ENCODE measurements at places on chromosomes 2 and 18. TPM values are rescaled to one million over a fixed set of nuclear protein-coding genes. Genes with fewer than 3 reads are reported as not detected.

ERLEC1 gene
- 25.4 TPM for total RNA-seq

DNA sequence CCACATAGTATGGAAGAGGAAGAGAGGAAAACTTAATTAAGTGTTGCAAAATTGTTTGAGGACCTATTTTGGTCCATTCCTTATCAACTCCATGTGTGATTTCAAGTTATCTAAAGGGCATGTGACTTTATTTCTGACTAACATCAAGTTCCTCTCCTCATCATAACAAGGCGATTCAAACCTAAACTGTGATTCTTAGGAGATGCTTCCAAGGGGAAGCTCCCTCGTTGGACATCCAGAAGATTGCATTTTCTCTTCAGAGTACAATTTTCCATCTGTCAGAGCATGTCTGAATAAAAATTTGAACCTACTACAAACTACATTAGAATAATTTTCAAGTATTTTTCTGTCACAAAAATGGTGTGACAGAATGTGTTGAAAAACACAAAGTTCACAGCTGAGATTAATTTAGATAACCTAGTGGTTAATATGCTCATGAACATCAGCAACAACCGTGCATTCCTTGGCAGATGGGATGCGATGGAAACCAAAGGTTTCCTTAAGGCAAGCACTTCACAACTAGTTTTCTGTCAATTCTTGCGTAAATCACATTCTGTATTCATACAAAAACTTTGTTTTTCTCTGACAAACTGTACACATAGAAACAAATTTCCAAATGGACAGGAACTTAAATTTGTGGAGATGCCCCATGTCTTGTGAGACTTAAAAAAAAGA, 4.2 kb downstream of the SFT2D3 start:
- DNase-seq = no peak
- peaks cover 33% of the 10 kb centered on the region for H3K36me3 ChIP-seq
- H3K27me3 ChIP-seq = no peaks in the 10 kb centered on the region
- H3K27ac ChIP-seq = no peak overlapping the region

DNA sequence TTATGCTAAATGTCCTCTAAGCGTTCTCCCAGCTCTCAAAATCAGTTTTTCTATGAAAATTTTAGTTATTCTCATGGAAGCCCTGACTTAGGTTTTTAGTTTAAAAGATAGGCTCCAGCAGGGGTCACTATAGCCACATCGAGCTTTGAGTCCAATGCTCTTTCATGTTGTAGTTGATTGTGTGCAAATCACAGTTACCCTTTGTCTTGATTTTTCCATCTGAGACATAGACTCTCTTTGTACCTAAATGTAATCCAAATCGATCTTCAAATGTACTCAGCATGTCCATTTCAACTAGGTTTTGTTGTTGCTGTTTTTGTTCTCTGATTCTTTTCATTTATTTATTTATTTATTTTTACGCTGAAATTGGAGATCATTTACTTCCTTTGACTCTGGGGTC, 26.4 kb upstream of the MSTN start:
- DNase-seq = peak; percentile 44
- no peaks in the 10 kb centered on the region for H3K4me1 ChIP-seq
- no peak overlapping the region for H3K27ac ChIP-seq
- H3K4me3 ChIP-seq = no peak overlapping the region
- no peaks in the 10 kb centered on the region for H3K27me3 ChIP-seq

C2orf72 gene
- 0.18 TPM for total RNA-seq

CYP27C1 gene
- not detected for total RNA-seq

- H3K4me1 ChIP-seq = no peaks in the 10 kb centered on the region
- no peak overlapping the region for H3K27ac ChIP-seq
- DNase-seq = no peak
Observed at GRCh38 chr18:68822926-68823325, 25.0 kb downstream of the CCDC102B start.

DNA sequence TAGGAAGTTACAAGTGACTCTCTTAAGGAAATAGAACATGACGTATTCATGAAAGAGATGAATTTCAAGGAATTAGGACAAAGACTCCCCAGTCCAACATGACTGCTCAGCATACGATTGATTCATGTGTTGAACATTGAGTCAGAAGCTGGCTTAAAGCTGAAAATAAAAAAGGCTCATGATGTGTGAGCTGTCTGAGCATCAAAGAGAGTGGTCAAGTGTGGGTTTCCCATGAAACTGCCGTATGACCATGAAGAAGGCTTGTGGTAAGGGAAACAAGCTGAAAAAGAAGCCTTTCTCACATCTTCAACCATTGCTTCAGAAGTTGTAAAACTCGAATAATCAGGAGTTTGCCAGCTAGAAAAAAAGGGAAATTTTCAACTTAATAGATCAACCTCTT, 201.9 kb upstream of the APCDD1 start:
- no peaks in the 10 kb centered on the region for H3K4me1 ChIP-seq
- H3K27me3 ChIP-seq = no peaks in the 10 kb centered on the region
- H3K4me3 ChIP-seq = no peak overlapping the region

DNA sequence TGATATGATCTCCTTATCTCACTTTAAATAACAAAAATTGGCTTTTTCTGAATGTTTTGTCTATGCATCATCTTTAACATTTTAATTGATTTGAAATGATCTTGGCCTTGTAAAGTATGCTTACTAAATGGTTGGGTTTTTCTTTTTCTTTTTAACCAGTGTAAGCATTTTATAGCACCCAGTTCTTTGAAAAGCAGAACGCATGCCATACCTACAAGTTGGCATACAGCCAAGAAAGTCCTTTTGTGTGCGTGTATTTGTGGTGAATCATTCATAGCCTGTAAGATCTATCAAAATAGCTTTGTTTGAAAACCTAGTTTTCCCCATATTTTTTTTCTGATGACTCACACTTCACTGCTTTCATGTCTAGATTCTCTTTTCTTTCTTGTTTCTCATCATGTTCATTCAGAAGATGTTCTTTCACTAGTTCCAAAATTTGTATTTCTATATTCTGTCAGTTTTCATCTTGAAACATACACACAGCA, 4.1 kb upstream of the VRK2 start:
- H3K36me3 ChIP-seq = no peaks in the 10 kb centered on the region
- no peak overlapping the region for H3K27ac ChIP-seq
- peaks cover 16% of the 10 kb centered on the region for H3K4me1 ChIP-seq
- H3K27me3 ChIP-seq = no peaks in the 10 kb centered on the region
- H3K4me3 ChIP-seq = no peak overlapping the region
- DNase-seq = no peak

DNA sequence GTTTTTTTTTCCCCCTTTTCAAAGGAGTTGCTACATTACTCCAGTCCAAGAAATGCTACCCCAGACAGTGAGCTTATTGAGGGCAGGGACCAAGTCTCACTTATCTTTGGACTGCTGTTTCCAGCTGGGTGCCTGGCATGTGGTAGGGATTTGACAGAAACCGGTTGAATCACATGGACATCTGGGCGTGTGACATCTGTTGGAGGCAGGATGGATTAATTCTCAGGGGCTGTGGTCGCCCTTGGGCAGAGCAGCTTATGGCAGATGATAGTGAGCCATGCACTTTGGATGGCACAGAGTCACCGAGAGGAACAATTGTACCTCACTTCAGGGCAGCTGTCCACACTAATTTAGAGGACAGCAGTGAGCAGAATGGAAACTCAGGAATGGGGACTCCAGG, 254.6 kb upstream of the ID2 start:
- no peak overlapping the region for H3K4me3 ChIP-seq
- H3K4me1 ChIP-seq = peaks cover 4% of the 10 kb centered on the region
- no peak overlapping the region for H3K27ac ChIP-seq
- DNase-seq = no peak

INO80B gene
- 44.3 TPM for total RNA-seq

GRCh38 chr2:239110595-239111048, 262.7 kb downstream of the TWIST2 start:
- H3K27ac ChIP-seq = no peak overlapping the region
- H3K36me3 ChIP-seq = peaks cover 9% of the 10 kb centered on the region

GCG gene
- not detected for total RNA-seq

PKDCC gene
- not detected for total RNA-seq
